ENCODE measurements at places on chromosomes 5 and 9. TPM values are rescaled to one million over a fixed set of nuclear protein-coding genes. Genes with fewer than 3 reads are reported as not detected.

DNA sequence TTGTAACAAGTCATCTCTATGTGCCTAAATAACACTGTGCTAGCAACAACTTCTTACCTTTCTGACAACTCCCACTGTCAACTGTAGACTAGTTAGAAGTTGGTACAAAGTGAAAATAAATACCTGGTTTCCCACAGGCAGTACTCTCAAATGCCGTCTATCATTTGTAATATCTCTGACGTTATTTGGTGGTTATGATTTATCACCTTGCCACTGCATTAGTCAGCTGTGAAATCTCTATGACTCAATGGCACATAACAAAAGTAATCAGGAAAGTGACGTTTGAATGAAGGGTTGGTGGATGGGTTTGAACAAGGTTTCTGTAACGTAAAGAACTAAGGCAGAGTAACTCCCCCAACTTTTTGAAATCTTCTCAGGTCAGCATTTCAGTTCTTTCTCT lies 592.3 kb downstream of the MAT2B start:
- no peak for DNase-seq

GRCh38 chr5:179803651-179804554 lies 2.8 kb downstream of the MGAT4B start:
- no peak for DNase-seq

GRCh38 chr5:82734347-82734746 lies 342.8 kb downstream of the TMEM167A start:
- DNase-seq: no peak

- no peak for DNase-seq
These were observed 8.3 kb downstream of the ITGA1 start for GRCh38 chr5:52796031-52796430.

DNA sequence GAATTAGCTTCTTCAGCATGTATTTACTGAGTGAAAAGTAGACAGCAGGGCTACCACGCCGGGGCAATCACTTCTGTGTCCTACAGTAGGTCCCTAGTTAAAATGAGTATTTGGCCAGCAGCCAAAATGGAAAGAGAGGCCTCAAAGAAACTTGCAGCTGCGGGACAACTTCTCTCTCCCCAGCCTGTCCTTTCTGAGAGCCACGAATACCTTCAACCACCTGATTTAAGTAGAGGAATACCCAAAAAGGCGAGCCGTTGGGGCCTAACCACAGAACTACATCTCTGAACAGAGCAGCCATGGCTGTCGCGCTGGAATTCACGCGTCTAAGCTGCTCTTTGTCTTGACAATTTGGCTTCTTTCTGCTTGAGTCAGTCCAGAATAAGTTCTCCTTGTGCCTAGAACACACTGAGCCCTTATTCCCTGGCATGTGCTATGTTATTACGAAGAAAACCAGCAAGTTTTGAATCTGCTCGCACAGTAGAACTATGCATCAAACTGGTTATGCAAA lies 43.8 kb upstream of the GOLPH3 start:
- DNase-seq: no peak

DNA sequence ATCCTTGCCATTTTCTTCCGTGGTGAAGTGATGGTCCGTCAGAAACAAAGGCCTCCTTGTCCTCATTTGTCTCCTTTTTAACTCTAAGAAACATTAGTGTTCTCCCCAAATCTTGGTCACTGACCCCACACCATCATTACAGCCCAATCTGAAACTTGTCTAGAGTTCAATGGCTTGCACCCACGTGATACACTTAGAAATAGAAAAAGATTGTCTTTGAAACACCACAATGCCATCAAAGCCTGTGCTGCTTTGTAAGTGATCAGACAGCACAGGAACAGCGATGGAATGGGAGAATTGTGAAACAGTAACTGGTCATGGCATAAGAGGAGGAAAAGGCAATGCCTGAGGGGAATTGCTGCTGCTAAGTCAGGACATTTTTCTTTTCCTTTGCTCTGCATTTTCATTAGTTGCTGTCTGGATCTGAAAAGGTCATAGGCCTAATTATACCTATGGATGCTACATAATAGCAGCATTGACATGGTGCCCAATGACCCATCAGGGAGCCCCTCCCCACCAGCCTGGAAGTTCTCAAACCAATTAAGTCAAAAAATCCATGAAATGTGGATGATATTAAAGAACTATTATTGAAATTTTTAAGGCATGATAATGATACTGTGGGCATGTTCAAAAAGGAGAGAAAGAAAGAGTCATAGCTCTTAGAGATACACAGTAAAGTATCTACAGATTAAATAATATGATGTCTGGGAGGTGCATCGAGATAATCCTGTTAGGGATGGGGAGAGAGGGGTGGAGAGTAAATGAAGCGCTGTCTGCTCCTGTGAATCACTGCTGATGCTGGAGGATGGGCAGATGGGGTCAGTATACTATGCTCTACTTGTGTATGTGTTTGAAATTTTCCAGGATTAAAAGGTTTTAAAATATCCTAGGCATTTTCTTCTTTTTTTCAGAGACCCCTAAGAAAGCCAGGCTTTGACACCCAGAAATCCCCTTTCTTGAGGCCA lies 83.6 kb downstream of the ENC1 start:
- DNase-seq: no peak

- no peak for DNase-seq
These were observed 18.0 kb upstream of the CRB2 start for GRCh38 chr9:123337971-123338370.

GRCh38 chr5:72434056-72434780 lies 73.0 kb downstream of the ZNF366 start:
- no peak for DNase-seq

DNA sequence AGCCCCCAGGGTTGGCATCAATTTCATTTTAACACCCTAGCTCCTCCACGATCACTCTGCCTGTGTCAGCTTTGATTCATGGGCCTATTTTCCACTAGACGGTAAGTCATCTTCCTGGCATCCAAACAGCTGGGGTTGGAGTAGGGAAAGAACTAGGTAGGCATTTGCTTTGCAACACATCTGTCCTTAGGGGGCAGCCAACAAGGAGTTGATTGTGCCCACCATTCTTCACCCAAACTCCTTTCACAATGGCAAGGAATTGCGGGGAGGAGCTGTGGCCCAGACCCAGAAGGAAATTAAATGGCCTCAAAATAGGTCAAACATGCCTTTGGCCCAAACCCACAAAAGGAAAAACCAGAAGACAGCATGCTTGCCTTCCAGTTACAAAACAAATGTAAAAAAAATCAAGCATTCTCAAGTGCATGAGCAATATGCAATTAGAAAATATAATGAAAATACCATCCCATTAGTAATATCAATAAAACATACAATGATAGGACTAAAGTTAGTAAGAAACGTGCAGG lies 71.8 kb downstream of the NRG2 start:
- peak; percentile 52 for DNase-seq

DNA sequence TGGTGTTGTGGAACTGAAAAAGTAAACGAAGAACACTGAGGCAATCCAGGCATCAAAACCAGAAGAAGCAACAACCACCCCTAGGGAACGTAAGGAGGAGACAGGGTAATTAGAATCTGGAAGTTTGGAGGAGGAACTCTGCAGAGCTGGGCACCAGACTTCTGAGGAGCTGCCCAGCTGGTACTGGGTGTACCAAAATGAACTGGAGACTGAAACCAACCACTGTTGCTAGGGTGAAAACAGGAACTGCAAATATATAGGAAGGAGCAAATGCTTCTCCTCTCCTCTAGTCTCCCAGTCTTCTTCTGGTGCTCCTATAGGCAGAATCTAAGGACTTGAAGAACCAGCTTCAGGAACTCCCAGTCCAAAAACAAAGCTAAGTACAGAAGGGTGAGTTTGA lies 189.8 kb downstream of the ELAVL2 start:
- DNase-seq: no peak

DNA sequence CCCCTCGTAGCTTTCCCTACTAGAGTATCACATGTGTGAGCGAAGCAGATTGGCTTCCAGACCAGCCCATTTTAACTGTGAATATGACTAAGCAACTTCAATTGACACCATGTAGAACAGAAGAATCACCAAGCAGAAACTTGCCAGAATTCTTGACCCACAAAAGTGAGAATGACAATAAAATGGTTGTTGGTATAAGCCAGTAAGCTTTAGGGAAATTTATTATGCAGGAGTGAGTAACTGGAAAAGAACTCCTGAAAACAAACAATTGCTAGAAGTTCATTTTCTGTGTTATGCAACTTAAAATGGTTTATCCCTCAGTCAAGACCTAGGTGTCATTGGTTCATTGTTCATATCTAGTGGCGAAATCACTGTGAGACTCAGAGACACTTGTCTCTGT lies 303.1 kb downstream of the DMRT2 start:
- DNase-seq: no peak

- no peak for DNase-seq
These were observed 59.1 kb downstream of the PHF2 start for GRCh38 chr9:93635186-93636107.

DNA sequence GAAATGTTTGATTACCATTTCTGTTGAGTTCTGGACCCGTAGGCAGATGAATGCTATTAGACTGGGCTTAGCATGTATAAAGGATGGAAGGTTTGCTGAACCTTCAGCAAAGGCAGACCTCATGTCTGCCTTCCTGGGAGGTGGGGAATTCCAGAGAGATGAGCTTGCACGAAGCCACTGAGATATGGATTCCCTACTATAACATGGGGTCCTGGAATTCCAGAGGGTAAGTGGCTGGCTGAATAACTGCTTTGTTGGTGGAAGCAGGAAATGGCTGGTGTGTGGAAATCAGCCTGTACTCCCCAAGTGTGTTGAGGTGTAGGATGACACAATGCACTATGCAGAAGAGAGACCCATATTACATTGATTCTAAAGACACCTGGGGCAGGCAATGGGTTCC lies 526.4 kb downstream of the CTNND2 start:
- DNase-seq: no peak

DNA sequence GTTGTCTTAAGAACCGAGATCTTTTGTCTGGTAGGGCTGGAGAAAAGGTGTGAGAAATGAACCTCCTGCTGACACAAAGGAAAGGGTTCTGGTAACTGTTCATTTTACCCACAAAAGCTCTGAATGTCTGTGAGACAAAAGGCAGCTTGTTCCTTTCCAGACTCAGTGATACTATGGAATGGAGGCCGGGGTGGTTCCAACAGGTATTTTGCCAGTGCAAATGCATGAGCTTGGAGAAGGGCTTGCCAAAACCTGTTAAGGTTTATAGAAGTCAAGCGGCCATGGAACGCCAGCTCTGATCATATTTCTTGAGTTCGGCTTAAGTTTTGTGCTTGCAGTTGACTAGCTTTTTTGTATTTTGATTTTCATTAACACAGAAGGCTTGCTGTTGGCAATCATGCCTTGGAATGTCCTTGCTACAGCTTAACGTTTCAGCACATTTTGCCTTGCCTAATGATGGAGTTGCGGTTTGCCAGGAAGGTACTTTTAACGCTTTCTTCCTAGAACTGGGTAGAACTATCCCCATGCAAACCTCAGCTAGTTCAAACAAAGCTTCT lies 328.6 kb downstream of the PIK3R1 start:
- no peak for DNase-seq

DNA sequence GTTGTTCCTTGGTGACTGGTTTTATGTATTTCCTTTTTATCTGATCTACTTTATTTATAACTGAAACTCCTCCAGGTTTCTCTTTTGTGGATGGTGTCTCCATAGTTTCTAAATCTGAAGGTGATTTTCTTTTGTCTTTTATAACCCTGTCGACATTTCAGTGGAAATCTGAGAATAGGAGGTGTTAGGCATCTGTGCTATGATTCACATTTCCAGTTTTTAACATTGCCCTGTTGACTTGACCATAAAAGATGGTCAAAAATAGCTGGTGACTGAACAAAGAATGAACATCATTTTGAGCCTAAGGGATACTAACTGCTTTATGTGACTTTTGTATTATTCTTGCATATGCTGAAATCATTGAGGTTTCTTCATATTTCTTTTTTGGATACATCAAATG lies 190.5 kb downstream of the PCSK1 start:
- DNase-seq: no peak

- DNase-seq: no peak
These were observed 2001.3 kb upstream of the NUDT12 start for GRCh38 chr5:105563842-105564241.

- no peak for DNase-seq
These were observed 13.9 kb upstream of the SELENOP start for GRCh38 chr5:42825422-42826148.

The HTR1A gene
- total RNA-seq: not detected

The GARIN3 gene
- total RNA-seq: not detected

The CNTLN gene
- 13.6 TPM for total RNA-seq

The MROH2B gene
- not detected for total RNA-seq

The SLC36A2 gene
- not detected for total RNA-seq

The RAB3C gene
- total RNA-seq: 2.6 TPM

The FOXD4L4 gene
- total RNA-seq: 0.29 TPM

The PCSK5 gene
- total RNA-seq: 12.7 TPM

Measured in breast epithelium (tissue), 4 donors.